HCT116 (cell line): ENCODE measurements at places on chromosomes 4 and X. TPM values are rescaled to one million over a fixed set of nuclear protein-coding genes. Genes with fewer than 3 reads are reported as not detected.

MCTS1 gene
- total RNA-seq: 49.5 TPM

GPR173 gene
- total RNA-seq: 3.4 TPM

PLAC8 gene
- 0.61 TPM for total RNA-seq

- H3K27ac ChIP-seq: peak overlapping the region; percentile 74
- H3K36me3 ChIP-seq: 0 out of 2 replicates have a peak, but pooled peaks cover 10% of the 10 kb centered on the region
- no peak overlapping the region for H3K4me3 ChIP-seq
- DNase-seq: no peak
- H3K4me1 ChIP-seq: peaks cover 71% of the 10 kb centered on the region
- no peaks in the 10 kb centered on the region for H3K27me3 ChIP-seq
Measured at GRCh38 chrX:45801554-45801953, 600.9 kb upstream of the DIPK2B start.

DNA sequence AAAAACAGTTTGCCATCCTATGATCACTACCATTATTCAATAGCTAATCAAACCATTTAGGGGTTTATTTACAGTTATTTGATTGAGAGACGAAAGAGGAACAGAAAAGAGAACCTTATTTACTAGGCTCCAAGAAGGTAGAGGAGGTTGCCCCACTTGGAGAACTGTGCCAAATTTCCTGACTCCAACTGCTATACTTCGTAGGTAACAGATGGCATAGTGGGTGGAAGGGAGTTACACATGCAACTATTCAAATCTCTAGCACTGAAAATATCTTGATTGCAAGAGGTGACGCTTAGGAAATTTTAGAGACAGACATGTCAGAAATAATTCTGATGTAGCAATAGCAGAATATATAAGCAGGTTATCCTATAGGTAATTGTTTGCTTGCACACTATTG, 38.0 kb upstream of the TMPRSS11F start:
- no peak overlapping the region for H3K27ac ChIP-seq
- no peaks in the 10 kb centered on the region for H3K4me1 ChIP-seq

- no peak overlapping the region for H3K4me3 ChIP-seq
- no peaks in the 10 kb centered on the region for H3K4me1 ChIP-seq
- H3K27me3 ChIP-seq: no peaks in the 10 kb centered on the region
- H3K36me3 ChIP-seq: no peaks in the 10 kb centered on the region
- DNase-seq: no peak
- no peak overlapping the region for H3K27ac ChIP-seq
Measured at GRCh38 chr4:54173281-54173912, 55.7 kb upstream of the PDGFRA start.

GRCh38 chrX:52359614-52360232, 9.1 kb upstream of the XAGE2 start:
- DNase-seq: no peak
- H3K36me3 ChIP-seq: no peaks in the 10 kb centered on the region
- H3K27ac ChIP-seq: no peak overlapping the region
- H3K4me3 ChIP-seq: no peak overlapping the region
- H3K27me3 ChIP-seq: 0 out of 2 replicates have a peak, but pooled peaks cover 3% of the 10 kb centered on the region

GRCh38 chr4:149370002-149370401, 445.6 kb downstream of the IQCM start:
- H3K36me3 ChIP-seq: no peaks in the 10 kb centered on the region
- no peaks in the 10 kb centered on the region for H3K27me3 ChIP-seq
- H3K27ac ChIP-seq: no peak overlapping the region
- DNase-seq: no peak

GRCh38 chr4:8072235-8072968, 86.2 kb downstream of the ABLIM2 start:
- no peak for DNase-seq
- H3K27ac ChIP-seq: no peak overlapping the region
- H3K4me3 ChIP-seq: no peak overlapping the region
- H3K4me1 ChIP-seq: no peaks in the 10 kb centered on the region
- no peaks in the 10 kb centered on the region for H3K27me3 ChIP-seq

GRCh38 chr4:17117746-17118145, 219.3 kb upstream of the LDB2 start:
- no peaks in the 10 kb centered on the region for H3K36me3 ChIP-seq
- H3K4me1 ChIP-seq: no peaks in the 10 kb centered on the region
- no peak for DNase-seq
- H3K27ac ChIP-seq: no peak overlapping the region
- no peaks in the 10 kb centered on the region for H3K27me3 ChIP-seq
